ENCODE measurements at places on chromosomes 1 and 21.
A peak's percentile ranks its signal among the peaks of the same experiment; 100 is the strongest.

- no peak for DNase-seq
Observed at GRCh38 chr1:212291505-212292134, 6.4 kb downstream of the PPP2R5A start.

GRCh38 chr1:921011-921837 lies 2.5 kb upstream of the SAMD11 start:
- DNase-seq = no peak

DNA sequence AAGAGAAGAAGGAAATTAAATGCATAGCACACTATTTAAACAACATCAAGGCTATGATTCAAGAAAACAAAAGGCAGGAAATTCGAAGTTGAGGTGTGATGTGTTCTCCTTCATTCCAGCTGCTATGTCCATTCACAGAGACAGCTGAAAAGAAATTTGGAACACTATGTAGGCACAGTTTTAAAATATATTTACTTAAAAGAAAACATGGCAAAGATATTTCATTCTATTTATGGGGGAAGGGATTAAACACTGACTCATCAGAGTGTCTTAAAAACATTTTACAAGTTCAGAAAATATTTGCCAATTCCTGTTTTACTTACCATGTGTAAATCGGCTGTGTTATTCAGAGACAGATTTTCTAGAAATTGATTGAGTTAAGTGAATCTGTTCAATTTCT lies 39.4 kb upstream of the NGF start:
- no peak for DNase-seq

DNA sequence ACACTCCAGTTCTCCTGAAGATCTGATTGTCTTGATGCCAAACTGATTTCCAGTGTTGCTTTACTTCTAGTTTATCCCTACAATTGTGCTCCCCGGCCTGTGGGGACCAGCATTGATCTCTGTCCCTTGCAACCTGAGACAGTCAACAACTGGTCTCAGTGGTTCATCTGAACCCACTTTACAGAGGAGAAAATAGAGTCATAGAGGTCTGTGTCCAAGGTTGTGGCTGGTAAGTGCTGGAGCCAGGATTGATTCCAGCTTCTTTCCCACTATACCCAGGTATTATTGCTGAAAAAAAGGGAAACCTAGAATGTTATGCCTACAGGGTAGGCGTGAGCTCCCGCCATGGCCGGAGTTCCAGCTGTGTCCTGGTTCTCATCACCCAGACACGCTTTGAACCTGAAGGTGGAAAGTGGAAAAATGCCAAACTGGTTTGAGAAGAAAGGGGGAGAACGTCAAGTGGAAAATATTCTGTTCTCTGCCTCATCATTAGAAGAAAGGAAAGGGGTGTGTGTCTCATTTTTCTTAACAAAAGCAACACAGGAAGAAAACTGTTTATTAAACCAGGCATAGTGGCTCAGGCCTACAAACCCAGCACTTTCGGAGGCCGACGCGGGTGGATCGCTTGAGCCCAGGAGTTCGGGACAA lies 60.7 kb upstream of the ITPKB start:
- no peak for DNase-seq

DNA sequence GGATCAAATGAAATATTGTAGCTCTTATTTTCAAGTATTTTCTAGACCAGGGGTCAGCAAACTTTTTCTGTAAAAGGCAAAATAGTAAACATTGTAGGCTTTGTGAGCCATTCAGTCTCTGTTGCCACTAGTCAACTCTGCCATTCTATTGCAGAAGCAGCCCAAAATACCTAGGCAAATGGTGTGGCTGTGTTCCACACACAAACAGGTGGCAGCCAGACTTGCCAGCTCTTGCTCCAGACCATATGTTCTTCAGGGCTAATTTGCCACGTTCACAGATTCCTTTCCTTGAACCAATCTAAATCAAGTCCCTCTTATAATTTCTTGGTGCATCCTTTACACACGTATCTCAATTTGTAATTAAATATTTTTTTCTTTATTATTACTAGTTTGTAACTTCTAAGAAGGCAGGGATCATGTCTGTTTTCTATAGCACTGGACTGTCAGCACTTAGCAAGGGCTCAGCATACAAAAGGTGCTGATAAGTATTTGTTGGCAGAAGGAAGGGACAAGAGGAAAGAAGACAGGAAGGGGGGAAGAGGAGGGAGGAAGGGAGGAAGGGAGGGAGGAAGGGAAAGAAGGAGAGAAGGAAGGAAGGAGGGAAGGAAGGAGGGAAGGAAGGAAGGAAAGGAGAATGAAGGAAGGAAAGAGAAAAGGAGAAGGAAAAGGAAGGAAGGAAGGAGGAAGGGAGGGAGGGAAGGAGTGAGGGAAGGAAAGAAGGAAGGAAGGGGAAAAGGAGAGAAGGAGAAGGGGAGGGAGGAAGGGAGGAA lies 106.5 kb upstream of the EDEM3 start:
- DNase-seq = no peak

GRCh38 chr1:54750596-54750995 lies 13.7 kb downstream of the PARS2 start:
- DNase-seq = no peak

- DNase-seq = no peak
Observed at GRCh38 chr1:232635778-232636356, 5.9 kb upstream of the SIPA1L2 start.

- no peak for DNase-seq
Observed at GRCh38 chr1:117007719-117008013, 6.1 kb downstream of the CD101 start.

DNA sequence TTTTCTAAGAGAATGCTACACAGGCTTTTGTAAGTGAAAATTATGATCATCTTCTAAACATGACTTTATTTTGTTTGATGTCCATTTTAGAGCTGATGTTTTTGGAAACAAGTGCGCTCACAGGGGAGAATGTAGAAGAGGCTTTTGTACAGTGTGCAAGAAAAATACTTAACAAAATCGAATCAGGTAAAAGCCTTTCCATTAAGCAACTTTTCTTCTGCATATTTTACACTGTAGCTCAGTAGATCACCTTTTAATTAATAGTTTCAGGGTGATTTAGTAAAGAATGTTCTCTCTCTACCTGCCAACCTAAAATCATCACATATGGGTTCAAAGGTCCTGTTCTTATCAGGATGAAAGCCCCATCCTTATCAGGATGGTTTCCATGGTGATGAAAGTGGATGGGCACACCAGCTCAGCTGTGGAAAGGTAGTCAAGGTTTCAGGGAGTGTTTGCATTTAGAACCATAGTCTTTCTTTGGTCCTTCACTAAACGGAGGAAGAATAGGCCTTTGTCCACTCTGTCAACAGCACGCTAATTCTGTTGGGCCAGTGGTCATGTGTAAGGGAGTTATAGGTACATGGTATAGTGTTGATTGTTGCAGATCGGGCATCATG lies 28.1 kb downstream of the RAB4A start:
- DNase-seq = no peak

DNA sequence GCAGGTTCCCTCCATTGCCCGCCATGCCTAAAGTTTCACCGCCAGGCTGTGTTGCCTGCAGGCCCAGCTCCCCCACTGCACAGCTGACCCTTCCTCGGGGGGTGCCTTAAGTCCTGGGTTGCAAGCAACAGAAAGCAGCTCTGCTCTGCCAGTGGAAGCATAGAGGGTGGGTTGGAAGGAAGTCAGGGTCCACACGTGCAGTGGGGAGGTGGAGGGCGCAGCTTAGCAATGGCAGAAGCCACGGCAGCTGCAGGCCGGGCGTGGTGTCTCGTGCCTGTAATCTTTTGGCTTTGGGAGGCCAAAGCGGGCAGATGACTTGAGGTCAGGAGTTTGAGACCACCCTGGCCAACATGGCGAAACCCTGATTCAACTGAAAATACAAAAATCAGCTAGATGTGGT lies 106.3 kb upstream of the TMEM51 start:
- no peak for DNase-seq

GRCh38 chr21:42198929-42199867 lies 19.7 kb upstream of the ABCG1 start:
- DNase-seq = peak; percentile 57
